ENCODE measurements at places on chromosomes 3 and 15. TPM values are rescaled to one million over a fixed set of nuclear protein-coding genes. Genes with fewer than 3 reads are reported as not detected.

DNA sequence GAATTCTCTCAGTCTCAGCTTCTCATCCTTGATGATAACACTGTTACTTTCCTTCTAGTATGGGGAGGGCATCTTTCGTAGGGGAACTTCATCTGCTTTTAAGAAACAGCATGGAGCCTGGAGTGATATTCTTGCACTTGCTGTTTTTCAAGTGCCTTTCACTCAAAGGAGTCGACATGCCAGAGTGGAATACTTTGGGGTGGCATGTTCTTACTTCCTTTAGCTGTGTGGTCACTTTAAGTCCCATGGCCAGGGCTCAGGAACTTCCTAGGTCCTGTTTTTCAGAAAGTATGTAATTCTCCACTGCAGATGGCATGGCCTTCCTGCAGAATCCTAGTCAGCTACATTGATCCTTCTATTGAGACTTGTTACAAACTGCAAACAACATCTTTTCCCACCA is 28.1 kb upstream of the CDCP1 start:
- no peaks in the 10 kb centered on the region for H3K27me3 ChIP-seq
- no peak overlapping the region for H3K27ac ChIP-seq
- H3K36me3 ChIP-seq: no peaks in the 10 kb centered on the region
- DNase-seq: no peak
- no peak overlapping the region for H3K4me3 ChIP-seq
- peaks cover 5% of the 10 kb centered on the region for H3K4me1 ChIP-seq

The GP9 gene
- total RNA-seq: not detected

GRCh38 chr15:32099956-32100684 is 69.8 kb downstream of the CHRNA7 start:
- no peaks in the 10 kb centered on the region for H3K27me3 ChIP-seq
- H3K36me3 ChIP-seq: no peaks in the 10 kb centered on the region

The CHRNA7 gene
- 1.9 TPM for total RNA-seq

DNA sequence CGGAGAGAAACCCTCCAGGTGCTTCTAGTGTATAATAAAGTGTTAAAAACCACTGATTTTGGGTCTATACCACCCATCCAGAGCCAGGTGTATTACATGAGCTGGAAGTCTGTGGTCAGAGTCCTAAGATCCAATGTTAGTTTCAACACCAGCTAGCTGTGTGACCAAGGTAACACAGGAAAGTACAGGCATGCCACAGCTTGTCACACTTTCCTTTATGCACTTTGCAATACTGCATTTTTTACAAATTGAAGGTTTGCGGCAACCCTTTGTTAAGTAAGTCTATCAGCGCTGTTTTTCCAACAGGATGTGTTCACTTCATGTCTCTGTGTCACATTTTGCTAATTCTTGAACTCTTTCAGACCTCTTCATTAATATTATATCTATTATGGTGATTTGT is 201.3 kb upstream of the PRICKLE2 start:
- no peak for DNase-seq
- H3K27me3 ChIP-seq: no peaks in the 10 kb centered on the region
- H3K27ac ChIP-seq: no peak overlapping the region
- no peaks in the 10 kb centered on the region for H3K36me3 ChIP-seq

GRCh38 chr3:10178892-10179291 is 14.2 kb downstream of the IRAK2 start:
- no peaks in the 10 kb centered on the region for H3K27me3 ChIP-seq
- peaks cover 4% of the 10 kb centered on the region for H3K36me3 ChIP-seq
- H3K27ac ChIP-seq: no peak overlapping the region
- no peak overlapping the region for H3K4me3 ChIP-seq
- peaks cover 6% of the 10 kb centered on the region for H3K4me1 ChIP-seq
- no peak for DNase-seq

- H3K27me3 ChIP-seq: no peaks in the 10 kb centered on the region
- no peak overlapping the region for H3K4me3 ChIP-seq
- no peaks in the 10 kb centered on the region for H3K4me1 ChIP-seq
These were observed 24.7 kb downstream of the GPR15 start for GRCh38 chr3:98556164-98557130.

The PPARG gene
- 3.7 TPM for total RNA-seq

The MESP1 gene
- 2.8 TPM for total RNA-seq

DNA sequence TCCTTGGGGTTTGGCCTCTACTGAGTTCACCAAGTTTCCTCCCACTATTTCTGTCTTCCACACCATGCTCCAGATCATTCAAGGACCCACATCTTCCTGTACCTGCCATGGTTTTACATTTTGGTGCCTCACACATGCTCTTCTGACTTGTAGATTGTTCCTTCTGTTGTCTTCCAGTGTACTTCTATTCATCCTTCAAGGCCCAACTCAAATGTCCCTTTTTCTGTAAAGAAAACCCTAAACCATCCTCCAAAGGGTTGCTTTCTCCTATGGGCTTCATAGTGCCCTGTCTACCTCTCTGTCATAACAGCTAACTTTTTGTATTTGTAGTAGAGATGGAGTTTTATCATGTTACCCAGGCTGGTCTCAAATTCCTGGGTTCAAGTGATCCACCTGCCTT is 20.1 kb upstream of the TSEN2 start:
- no peaks in the 10 kb centered on the region for H3K27me3 ChIP-seq
- H3K4me1 ChIP-seq: no peaks in the 10 kb centered on the region
- no peak overlapping the region for H3K4me3 ChIP-seq
- H3K36me3 ChIP-seq: no peaks in the 10 kb centered on the region
- no peak overlapping the region for H3K27ac ChIP-seq

The SI gene
- total RNA-seq: not detected

DNA sequence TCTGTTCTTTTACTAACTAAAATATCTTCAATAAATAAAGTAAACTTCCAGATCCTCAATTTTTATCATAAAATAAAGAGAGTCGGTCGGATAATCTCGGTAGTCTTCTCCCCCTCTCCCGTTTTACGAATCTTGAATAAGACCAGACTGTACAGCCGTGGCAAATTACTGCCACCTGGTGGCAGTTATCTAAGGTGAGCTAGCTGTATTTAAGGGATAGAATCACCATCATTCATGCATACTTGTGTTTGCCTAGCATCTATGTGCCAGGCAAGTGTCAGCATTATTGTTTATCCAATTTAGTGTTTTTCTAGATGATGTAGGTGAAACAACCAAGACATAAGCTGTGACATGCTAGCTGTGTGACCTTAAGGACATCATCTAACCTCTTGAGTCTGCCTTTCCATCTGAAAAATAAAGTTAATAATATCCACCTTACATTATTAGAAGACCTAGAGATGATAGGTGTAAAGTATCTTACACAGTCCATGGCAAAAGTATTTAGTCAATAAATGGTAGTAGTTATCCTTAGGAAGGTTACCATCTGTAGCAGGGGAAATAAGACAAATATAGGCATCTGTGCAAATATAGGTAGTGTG is 21.3 kb downstream of the DUT start:
- H3K4me1 ChIP-seq: no peaks in the 10 kb centered on the region
- no peaks in the 10 kb centered on the region for H3K27me3 ChIP-seq
- H3K36me3 ChIP-seq: no peaks in the 10 kb centered on the region
- no peak for DNase-seq

DNA sequence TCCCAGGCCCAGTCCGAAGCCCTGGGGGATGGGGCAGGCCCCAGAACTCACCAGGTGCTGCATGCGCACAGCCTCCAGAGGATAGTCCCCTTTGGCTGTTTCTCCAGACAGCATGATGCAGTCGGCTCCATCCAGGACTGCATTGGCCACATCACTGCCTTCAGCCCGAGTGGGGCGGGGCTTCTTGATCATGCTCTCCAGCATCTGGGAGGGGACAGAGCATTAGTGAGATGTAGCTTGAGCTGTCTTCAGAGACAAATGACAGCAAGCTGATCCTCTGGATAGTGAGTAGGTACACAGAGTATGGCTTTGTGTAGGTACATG is 9.1 kb upstream of the GRAMD2A start:
- peaks cover 29% of the 10 kb centered on the region for H3K4me1 ChIP-seq
- H3K36me3 ChIP-seq: peaks cover 98% of the 10 kb centered on the region
- H3K4me3 ChIP-seq: no peak overlapping the region
- no peak for DNase-seq
- H3K27me3 ChIP-seq: no peaks in the 10 kb centered on the region

GRCh38 chr3:151350656-151351055 is 21.3 kb upstream of the P2RY13 start:
- H3K27ac ChIP-seq: no peak overlapping the region
- no peak for DNase-seq
- H3K27me3 ChIP-seq: no peaks in the 10 kb centered on the region
- H3K36me3 ChIP-seq: no peaks in the 10 kb centered on the region
- peaks cover 8% of the 10 kb centered on the region for H3K4me1 ChIP-seq
- H3K4me3 ChIP-seq: no peak overlapping the region

DNA sequence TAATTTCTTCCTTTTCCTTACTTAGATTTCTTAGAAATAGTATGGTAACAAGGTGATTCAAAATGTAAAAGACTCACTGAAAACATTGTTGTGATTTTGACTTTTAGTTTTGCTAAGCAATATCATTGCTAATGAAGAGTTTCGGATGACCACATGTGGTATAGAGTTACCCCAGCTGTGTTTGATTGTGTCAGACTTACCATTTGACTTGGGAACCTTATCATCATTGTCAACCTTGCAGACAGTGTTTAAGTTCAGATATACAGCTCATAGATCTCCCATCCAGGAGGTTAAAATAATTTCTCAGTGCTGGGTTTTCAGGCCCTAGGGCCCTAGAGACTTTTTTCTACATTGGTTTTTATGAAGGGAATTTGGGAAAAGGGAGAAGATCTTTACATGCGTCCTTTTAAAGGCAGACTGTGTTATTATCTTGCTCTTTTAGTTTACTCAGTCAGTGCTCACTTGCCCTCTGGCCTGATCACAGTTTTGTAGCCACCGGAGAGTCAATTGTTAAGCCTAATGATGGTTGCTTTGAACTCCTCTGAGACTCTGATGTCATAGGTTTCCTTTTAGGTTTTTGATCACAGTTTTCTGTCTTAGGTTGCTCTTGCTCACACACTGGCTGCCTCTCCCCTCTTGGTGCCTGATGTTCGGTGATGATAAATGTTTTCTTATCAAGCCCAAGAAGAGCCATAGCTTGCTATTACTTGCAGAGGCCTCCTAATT is 133.5 kb upstream of the ZPLD1 start:
- no peak overlapping the region for H3K4me3 ChIP-seq
- no peaks in the 10 kb centered on the region for H3K4me1 ChIP-seq
- no peaks in the 10 kb centered on the region for H3K36me3 ChIP-seq
- no peak overlapping the region for H3K27ac ChIP-seq
